Ureter (tissue), 1 donor: ENCODE measurements at places on chromosomes 13 and 19. TPM values are rescaled to one million over a fixed set of nuclear protein-coding genes. Genes with fewer than 3 reads are reported as not detected.

DNA sequence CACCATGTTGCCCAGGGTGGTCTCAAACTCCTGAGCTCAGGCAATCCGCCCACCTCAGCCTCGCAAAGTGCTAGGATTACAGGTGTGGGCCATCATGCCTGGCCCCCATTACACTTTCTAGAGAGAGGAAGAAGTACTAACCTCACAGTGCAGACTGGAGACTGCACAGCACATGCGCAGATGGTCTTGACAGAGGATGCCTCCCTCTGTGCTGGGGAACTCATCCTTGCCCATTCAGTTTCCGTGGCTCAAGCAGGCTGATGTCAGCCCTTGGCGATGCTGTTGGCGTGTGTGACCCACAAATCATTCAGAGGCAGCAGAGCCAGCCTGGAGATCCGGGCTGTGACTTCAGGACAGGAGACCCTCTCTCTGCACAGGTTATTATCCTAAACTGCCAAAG lies 14.6 kb upstream of the FFAR2 start:
- DNase-seq = no peak

FFAR1 gene
- total RNA-seq = not detected

DNA sequence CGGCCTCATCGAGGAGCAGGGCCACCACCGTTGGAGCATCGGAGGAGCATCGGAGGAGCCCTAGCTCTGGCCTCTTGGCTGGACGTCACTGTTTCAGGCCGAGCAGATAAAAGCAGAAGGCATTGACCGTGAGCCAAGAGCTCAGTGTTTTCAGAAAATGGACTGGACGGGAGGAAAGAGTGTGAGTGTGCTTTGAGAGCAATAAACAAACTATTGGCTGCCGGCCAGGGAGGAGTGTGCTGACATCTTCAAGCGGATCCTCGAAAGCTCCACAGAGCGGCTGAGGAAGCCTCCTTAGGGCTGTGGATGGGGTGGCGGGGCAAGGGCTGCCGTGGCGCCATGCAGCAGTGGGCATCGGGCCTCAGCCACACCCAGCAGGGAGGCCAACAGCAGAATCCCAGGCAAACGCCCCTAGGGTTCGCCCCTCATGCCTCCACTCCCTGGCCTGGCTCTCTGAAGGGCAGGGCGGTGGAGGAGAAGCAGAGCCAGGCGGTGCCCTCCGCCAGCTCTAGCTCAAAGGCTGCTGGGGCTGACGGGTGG lies 41.8 kb downstream of the IRS2 start:
- DNase-seq = peak; percentile 55

DNA sequence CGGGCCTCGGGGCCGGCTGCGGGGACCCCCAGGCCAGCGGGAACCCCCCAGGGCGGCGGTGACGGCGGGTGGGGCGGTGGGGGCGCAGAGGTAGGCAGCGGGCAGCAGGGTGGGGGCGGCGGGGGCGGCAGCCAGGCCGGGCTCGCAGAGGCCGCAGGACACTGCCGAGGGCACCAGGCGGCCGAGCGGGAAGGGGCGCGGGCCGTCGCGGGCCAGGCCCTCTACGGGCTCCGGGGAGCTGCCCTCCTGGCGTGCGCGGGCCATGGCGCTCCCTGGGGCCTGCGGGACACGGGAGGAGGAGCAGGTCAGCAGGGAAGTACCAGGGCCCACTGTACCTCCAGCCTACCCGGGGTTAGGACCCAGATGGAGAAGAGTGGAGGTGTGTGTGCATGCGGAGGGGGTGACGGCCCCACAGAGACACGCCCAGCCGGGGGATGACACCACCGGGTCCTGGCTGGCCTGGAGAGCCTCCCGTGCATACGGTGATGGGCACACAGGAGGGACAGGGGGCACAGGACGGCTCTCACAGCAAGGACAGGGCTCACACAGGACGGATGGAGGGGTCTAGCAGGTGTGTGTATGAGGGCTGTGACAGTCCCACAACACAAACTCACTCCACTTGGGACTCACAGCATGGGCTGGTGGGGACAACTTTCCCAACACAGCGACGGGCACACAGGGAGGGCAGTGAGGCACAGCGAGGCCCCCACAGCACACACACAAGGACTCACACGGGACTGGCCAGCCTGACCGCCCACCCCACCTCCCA lies 2.6 kb downstream of the BBC3 start:
- DNase-seq = peak; percentile 77

DNA sequence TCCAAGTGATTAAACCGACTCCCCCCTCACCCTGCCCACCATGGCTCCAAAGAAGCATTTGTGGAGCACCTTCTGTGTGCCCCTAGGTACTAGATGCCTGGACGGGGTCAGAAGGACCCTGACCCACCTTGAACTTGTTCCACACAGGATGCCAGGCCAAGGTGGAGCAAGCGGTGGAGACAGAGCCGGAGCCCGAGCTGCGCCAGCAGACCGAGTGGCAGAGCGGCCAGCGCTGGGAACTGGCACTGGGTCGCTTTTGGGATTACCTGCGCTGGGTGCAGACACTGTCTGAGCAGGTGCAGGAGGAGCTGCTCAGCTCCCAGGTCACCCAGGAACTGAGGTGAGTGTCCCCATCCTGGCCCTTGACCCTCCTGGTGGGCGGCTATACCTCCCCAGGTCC lies 2.0 kb downstream of the APOE start:
- DNase-seq = no peak

- no peak for DNase-seq
Measured at GRCh38 chr19:46904114-46905060, 43.6 kb downstream of the ARHGAP35 start.

GRCh38 chr13:28117689-28118377 lies 17.5 kb upstream of the FLT3 start:
- no peak for DNase-seq

ZNF177 gene
- 3.7 TPM for total RNA-seq

CBLC gene
- total RNA-seq = 49.5 TPM

- no peak for DNase-seq
Measured at GRCh38 chr19:43642531-43642930, 2.9 kb upstream of the CADM4 start.

ZNF541 gene
- total RNA-seq = 0.70 TPM

DNA sequence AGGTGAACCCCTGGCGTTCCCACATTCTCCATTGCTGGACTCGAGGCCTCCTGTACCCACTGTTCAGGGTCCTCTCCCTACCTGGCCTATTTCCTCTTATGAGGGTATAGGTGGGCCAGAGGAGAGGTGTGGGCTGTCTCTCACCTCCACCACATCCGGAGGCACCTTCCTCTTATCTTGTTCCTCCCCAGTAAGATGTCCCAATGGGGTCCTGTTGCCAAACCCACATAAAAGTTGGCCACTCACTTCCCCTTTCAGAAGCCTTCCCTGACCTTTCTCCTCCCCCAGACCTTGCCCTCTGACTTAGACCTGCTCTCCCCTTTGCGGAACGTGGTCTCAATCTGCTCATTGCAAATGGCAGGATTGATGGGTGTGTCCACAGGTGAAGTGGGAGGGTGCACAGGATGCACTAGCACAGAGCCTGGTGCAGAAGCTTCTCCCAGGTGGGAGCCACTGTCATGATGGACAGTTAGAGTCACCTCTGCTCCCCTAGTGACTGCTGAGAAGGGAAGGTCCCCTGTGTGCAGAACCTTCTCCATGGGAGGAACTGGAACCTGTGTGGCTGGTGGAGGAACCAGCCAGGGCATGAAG lies 1.3 kb downstream of the CYP4F3 start:
- DNase-seq = no peak
